ENCODE measurements at places on chromosomes 2 and 18.

DNA sequence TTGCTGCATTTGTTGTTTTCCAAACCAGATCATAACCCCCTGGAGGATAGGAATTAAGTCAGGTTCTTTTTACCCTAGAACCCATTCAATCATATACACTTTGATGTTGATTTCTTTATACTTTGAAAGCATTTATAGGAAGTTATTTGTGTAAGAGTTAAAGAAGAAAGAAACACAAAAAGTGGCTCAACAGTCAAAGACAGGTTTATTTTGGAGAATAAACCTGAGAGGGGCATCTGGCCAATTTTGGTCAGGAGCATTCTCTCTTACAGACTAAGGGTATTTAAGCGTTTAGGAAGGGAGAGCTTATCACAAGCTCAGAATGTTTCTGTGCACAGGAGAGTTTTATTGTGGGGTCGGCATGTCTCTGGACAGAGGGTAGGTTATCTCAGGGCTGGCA is 398.0 kb downstream of the SPAG16 start:
- DNase-seq: no peak

DNA sequence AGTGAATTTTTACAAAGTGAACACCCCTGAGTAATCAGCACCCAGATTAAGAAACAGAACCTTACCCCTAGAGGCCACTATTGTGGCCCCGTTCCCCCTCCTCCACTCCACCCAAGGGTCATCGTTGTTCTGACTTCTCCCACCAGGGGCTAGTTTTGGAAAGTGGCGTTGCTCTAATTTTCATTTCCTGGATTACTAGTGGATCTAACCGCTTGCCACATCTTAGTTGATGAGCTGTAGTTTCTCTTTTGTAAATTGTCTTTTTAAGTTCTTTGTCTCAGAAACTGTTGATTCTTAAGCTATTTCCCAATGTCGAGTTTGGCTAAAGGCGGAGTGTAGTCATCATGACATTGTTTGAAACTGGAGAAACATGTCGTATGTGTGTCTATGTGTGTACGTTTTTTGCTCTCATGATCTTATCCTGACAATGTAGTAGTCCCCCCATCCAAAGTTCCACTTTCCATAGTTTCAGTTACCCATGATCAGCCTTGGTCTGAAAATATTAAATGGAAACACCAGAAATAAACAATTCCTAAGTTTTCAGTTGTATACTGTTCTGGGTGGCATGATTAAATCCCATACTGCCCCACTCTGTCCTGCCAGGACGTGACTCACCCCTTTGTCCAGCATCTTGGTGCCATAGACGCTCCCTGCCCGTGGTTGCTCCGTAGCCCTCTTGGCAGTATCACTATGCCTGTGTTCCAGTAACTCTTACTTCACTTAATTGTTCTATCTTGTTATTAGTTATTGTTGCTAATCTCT is 71.0 kb upstream of the SP3 start:
- no peak for DNase-seq

DNA sequence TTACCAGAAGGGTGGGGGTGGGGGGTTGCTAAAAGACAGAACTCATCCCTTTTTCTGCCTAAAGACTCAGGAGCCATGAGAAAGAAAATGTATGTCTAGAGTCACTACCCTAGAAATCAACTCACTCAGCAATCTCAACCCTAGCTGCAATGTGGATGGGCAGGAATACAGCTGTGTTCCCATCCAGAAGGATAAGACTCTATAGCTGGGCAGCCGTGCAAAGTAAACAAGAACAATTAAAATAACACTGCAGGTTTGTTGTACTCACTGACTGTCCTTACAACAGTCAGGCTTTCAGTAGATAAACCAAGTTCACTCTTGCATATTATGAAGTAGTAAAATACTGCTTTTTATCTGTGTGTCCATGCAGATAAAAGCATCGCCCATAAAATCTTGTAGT is 74.0 kb downstream of the ESCO1 start:
- DNase-seq: no peak

GRCh38 chr18:38961880-38962279 is 1396.3 kb upstream of the CELF4 start:
- DNase-seq: no peak

- DNase-seq: no peak
Measured at GRCh38 chr2:15799432-15799827, 140.9 kb upstream of the MYCN start.

GRCh38 chr2:176583607-176584006 is 314.4 kb downstream of the MTX2 start:
- DNase-seq: no peak

GRCh38 chr2:139798391-139798790 is 1018.2 kb upstream of the NXPH2 start:
- no peak for DNase-seq

GRCh38 chr2:36147670-36148390 is 207.7 kb upstream of the CRIM1 start:
- no peak for DNase-seq

GRCh38 chr2:176159663-176160250 is 2.6 kb downstream of the HOXD3 start:
- no peak for DNase-seq
